Germinal center (tissue), 1 donor: ENCODE measurements at places on chromosomes 12 and 14.

DNA sequence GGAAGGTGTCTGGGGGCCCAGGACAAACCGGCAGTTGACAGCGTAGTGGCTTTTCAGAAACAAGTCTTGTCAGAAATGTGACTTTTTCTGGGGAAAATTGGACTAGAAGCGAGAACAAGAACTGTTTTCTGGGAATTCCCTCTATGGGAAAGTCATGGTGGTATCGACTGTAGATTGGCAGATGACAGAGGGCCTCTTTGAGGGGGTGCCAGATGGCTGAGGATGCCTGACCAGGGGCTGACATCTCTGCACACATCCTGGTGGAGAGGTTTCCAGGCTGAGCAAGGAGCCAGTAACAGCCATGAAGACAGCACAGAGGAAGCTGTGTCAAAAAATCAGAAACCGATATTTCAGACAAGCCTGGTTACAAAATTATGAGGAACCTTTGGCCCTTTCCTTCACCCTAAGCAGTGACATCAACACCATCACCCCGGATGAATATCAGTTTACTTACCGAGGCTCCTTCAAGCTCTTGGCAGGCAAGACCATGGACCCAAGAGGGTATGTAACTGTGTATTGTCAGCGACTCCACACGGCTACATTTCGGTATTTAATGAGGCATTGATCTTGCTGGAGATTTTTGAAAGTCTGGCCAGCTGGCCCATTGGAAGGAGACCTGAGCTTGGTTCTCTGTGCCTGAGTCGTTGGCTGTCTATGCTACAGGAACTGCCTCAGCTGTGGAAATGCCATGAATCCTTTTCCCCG lies 1525.3 kb upstream of the TMEM132C start:
- no peak for DNase-seq

DNA sequence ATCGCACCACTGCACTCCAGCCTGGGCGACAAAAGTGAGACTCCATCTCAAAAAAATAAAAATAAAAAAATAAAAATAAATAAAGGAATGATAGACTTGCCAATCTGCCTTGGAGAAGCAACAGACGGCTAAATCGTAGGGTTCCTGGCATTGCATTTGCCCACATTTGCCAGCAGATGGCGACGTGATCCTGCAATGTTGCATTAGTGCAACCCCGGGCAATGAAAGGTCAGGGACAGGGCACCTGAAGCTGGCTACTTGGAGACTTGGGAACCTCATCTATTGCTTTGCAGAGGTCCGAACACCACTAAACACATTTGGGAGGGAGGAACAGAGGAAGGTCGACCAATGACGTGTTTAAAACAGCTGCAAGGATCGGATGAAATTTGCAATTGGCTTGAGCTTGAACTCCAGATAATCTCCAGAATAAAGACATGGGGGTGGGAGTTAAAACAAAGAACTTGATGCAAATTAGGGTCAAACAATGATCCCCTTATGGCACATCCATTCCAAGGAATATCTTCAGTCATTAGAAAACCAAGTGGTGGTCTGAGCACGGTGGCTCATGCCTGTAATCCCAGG lies 34.6 kb downstream of the SPRING1 start:
- peak; percentile 79 for DNase-seq

GRCh38 chr14:68094158-68094557 lies 274.6 kb downstream of the RAD51B start:
- no peak for DNase-seq

GRCh38 chr14:73245480-73246325 lies 8.4 kb downstream of the PAPLN start:
- DNase-seq = peak; percentile 84

- no peak for DNase-seq
Measured at GRCh38 chr12:113231235-113232088, 10.2 kb downstream of the TPCN1 start.
